ENCODE measurements at places on chromosomes 13 and 19.

- H3K36me3 ChIP-seq: peaks cover 27% of the 10 kb centered on the region
- peaks cover 32% of the 10 kb centered on the region for H3K4me1 ChIP-seq
- no peak for DNase-seq
- H3K27ac ChIP-seq: peak overlapping the region; percentile 6
- H3K4me3 ChIP-seq: no peak overlapping the region
Observed at GRCh38 chr13:33106656-33107360, 90.6 kb downstream of the KL start.

DNA sequence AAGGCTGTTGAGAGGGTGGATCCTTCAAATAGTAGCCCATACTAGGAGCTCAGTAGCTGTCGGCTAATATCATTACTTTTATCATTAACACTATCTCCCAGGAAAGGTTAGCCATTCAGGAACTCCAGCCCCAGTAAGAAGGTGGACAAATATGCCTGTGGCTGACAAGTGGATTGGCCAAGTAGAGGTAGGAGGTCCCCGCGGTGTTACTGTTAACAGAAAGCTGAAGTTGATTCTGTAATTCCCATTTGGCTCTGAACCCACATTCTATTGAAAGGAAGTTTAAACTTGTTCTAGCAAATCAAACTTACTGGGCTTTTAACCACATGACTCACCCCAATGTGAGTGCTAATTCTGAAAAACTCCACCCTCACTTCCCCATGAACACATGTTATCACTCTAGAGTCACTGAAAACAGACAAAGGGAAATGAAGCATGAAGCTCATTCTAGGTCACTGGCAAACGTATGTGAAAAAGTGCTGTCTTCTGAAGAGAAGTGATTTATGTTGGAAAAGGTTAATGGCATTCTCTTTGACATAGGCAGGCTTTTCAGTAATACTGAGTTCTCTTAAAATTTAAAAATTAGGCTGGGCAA lies 273.5 kb downstream of the FGF14 start:
- H3K4me1 ChIP-seq: peaks cover 6% of the 10 kb centered on the region
- DNase-seq: no peak
- no peaks in the 10 kb centered on the region for H3K36me3 ChIP-seq
- no peak overlapping the region for H3K4me3 ChIP-seq
- H3K27me3 ChIP-seq: no peaks in the 10 kb centered on the region

DNA sequence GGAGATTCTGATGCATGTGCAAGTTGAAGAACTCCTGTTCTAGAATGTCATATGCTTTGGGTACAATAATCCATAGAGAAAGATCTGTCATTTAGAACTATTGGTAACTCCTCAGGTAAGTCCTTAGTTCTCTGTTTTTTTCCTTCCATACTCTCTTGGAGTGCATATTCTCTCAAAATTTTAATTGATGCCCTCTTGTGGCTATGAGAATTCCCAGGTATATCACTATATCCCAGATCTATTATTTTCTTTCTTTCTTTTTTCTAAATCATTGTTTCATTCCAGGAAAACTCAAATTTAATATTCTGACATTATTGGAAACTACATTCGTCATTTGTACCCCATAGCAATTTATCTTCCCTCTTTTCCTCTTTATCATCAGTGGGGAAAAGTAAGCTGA lies 485.4 kb downstream of the KLF5 start:
- no peaks in the 10 kb centered on the region for H3K27me3 ChIP-seq
- DNase-seq: no peak
- no peak overlapping the region for H3K27ac ChIP-seq
- no peaks in the 10 kb centered on the region for H3K36me3 ChIP-seq
- H3K4me3 ChIP-seq: no peak overlapping the region
- H3K4me1 ChIP-seq: peaks cover 14% of the 10 kb centered on the region

- H3K4me3 ChIP-seq: no peak overlapping the region
- H3K27ac ChIP-seq: no peak overlapping the region
- no peaks in the 10 kb centered on the region for H3K27me3 ChIP-seq
- no peak for DNase-seq
- no peaks in the 10 kb centered on the region for H3K36me3 ChIP-seq
Observed at GRCh38 chr13:43289470-43290255, 266.3 kb downstream of the DNAJC15 start.

DNA sequence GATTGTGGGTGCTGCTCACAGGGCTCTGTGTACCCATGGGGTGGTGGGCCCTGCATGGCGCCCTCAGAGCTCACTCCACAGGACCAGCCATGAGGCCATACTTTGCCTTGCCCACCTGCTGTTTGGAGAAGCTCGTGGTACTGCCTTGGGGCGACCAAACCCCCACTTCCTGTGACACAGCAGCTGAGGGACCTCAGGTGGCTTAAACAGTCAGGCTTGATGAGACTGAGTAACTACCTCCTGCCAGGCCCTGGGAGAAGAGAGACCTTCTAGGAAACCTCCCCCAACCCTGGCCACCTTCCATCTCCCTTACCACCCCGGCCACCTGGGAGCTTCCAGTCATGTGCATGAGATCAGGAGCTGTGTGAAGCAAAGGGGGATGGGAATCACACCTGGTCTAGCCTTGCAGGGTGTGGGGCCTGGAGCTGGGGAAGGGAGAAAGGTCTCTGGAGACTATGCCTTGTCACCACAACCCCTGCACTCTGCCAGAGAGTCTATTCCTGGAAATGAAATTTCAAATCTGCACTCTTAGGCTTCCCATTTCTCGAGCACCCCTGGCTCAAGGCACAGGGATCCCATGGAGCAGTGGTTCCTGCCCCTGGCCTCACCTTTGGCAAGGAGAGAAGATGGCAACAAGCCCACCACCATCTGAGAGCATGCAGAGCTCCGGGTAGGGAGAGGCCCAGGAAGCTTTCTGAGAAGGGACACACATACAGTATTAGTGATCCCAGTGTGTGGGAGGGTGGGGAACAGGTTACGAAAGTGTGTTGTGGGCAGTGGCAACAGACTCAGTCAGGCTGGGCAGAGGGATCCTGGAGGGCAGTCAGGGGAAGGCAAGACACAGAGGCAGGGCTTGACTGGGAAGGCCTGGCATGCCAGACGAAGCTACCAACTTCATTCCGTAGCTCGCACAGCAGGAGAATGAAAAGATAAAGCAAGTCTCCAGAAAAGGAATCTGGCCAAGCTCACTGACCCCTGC lies 125.0 kb downstream of the URI1 start:
- H3K4me1 ChIP-seq: no peaks in the 10 kb centered on the region
- H3K27ac ChIP-seq: no peak overlapping the region
- no peaks in the 10 kb centered on the region for H3K36me3 ChIP-seq
- H3K27me3 ChIP-seq: no peaks in the 10 kb centered on the region
- H3K4me3 ChIP-seq: no peak overlapping the region
- DNase-seq: no peak

GRCh38 chr19:4939466-4939865 lies 29.4 kb upstream of the KDM4B start:
- no peak overlapping the region for H3K4me3 ChIP-seq
- H3K27ac ChIP-seq: no peak overlapping the region
- no peak for DNase-seq
- no peaks in the 10 kb centered on the region for H3K4me1 ChIP-seq

DNA sequence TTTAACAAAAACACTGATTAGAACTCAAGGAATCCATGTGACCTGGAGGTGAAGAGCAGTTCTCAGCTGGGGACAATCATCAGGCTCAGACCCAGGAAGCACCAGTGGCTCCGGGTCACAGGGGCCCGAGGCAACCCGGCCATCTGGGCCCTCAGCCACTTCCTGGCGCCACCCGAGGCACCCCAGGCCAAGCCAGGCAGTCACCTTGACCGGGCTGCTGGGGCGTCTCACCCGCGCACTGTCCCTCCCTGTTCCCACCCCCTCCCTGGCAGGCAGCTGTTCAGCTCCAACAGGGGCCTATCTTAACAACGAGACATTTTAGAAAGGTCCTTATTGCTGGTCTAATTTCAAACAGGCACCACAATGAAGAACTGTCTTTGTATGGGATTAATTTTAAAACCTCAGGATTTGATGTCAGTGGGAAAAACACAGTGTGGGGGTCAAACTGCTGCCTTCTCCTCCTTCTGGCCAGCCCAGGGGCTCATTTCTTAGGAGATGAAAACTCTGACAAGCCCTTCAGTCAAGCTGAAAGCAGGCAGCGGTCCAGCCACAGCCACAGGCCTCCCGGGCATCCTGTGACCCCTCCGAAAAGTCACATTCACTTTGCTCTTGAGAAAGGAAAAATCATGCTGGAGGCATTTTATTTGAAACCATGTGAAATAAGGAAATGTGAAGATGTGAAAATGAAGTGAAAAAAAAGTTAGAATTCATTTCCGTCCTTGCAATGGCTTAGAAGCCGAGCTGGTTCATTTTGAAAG lies 83.3 kb downstream of the KCTD15 start:
- no peaks in the 10 kb centered on the region for H3K36me3 ChIP-seq
- H3K4me3 ChIP-seq: no peak overlapping the region
- peaks cover 9% of the 10 kb centered on the region for H3K4me1 ChIP-seq
- H3K27ac ChIP-seq: no peak overlapping the region
- H3K27me3 ChIP-seq: no peaks in the 10 kb centered on the region

DNA sequence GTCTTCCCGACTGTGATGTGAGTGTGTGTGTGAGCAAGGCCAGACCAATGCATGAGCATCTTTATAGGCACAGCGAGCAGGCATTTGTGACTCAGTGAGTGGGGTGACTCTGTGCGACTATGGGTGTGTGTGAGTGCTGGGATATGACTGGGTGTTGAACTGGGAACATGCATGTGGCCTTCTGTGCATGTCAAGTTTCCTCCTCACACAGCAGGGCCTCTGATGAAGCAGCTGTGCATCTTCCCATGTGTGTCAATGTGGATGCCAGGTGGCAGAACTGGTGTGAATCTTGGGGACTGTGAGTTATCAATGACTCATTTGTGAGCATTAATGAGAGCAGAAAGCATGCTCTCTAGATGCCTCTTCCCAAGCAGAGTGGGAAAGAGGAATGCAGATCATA lies 12.1 kb upstream of the LGALS14 start:
- no peaks in the 10 kb centered on the region for H3K27me3 ChIP-seq
- DNase-seq: no peak

DNA sequence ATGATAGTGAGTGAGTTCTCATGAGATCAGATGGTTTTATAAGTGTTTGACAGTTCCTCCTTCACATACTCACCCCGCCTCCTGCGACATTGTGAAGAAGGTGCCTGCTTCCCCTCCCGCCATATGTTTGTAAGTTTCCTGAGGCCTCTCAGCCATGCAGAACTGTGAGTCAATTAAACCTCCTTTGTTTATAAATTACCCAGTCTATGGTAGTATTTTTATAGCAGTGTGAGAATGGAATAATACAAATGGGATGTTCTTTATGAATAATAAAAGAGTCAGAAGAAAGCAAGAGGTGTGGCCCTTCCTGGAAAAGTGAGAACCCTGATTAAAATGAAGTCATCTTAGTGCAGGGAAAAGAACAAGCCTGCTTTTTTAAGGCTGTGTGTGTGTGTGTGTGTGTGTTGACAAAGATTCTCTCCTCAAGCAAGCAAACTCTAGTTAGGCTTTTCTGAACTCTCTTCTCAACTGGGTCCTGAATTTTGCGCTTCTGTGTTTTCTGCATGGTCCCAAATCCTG lies 18.8 kb upstream of the ARGLU1 start:
- no peak for DNase-seq
- H3K27ac ChIP-seq: no peak overlapping the region
- no peaks in the 10 kb centered on the region for H3K4me1 ChIP-seq
- H3K36me3 ChIP-seq: no peaks in the 10 kb centered on the region
- H3K27me3 ChIP-seq: no peaks in the 10 kb centered on the region

All from vagina (tissue), 2 donors.